ENCODE measurements at places on chromosomes 4 and X.

DNA sequence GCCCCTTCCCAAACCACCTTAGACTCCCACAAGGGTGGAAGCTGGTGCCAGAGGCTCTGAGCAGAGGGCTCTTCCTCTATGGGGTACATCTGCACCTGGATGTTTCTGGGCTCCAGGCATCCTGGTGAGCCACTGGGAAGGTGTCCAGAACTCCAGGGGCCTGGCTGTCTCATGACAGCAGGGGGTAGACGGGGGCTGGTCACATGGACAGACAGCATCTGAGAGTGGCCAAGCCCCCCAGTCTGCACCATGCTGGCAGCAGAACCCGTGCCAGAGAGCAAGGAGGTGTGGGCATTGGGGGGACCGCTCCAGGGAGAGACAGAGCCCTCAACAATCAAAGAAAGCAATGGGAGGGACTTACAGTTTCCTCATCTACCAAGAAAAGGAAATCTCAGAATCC is 39.5 kb downstream of the ZFYVE28 start:
- no peak for DNase-seq

DNA sequence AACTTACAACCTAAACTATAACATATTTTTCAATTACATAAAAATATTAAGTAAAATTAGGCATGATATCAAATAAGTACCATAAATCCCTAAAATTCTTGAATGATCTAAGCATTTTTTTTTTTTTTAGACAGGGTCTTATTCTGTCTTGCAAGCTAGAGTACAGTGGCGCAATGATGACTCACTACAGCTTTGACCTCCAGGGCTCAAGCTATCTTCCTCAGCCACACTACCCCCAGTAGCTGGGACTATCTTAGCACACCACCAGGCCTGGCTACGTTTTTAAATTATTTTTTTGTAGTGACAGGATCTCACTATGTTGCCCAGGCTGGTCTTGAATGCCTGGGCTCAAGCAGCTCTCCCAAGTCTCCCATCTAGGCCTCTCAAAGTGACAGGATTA is 1042.3 kb downstream of the FSTL5 start:
- no peak for DNase-seq

GRCh38 chrX:18956303-18957032 is 27.4 kb downstream of the PHKA2 start:
- DNase-seq = no peak

DNA sequence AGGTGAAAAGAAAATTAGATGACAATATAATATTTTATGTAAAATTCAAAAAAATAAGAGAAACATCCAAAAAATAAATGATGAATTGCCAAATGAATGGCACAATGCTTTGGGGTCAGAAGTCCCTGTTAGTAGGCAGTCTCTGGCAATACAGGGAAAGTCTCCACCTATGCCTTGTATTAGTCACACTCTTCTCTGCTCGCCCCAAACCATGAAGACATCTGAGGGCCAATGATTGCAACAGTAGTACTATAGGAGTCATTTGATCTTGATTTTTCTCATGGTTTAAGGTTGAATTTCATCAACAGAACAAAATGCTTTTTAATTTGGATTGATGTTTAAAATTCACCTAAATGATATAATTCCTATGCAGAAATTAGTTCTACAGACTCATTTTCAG is 3.9 kb upstream of the PRSS12 start:
- no peak for DNase-seq

- DNase-seq = peak; percentile 74
Observed at GRCh38 chr4:101102114-101102742, 245.1 kb downstream of the PPP3CA start.

DNA sequence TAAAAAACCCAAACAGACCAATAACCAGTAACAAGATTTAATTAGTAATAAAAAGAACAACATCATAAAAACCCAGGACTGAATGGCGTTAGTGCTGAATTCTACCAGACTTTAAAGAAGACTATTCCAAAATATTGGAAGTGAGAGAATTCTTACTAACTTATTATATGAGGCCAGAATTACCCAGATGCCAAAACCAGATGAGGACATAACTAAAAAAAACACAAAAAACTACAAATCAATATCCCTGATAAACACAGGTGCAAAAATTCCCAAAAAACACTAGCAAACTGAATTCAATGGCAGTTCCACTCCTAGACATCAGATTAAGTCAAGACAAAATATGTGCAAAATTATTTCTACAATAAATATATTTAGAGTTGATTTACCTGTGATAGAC is 400.1 kb upstream of the PABPC4L start:
- no peak for DNase-seq

GRCh38 chr4:1870328-1870577 is 940 bp upstream of the NSD2 start:
- peak; percentile 91 for DNase-seq

- DNase-seq = no peak
Observed at GRCh38 chrX:126456136-126456535, 96.5 kb downstream of the DCAF12L1 start.

DNA sequence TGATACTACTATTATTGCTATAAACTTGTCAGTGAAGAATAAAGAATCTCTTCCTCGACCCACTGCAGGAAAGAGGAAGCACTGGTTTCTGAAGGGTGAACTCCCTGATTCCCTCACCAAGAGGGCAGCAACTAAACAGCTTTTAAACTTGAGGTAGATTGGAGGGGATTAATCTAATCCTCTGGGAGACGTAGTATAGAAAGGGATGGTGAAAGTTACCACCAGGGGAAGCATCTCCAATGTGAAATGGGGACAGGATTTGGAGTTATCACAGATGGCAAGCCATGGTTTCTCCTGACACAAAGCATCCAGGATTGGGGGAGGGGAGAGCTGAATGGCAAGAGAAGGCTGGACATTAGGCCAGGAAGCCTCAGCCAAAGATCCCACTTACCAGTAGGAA is 62.7 kb upstream of the PTPN13 start:
- DNase-seq = no peak

DNA sequence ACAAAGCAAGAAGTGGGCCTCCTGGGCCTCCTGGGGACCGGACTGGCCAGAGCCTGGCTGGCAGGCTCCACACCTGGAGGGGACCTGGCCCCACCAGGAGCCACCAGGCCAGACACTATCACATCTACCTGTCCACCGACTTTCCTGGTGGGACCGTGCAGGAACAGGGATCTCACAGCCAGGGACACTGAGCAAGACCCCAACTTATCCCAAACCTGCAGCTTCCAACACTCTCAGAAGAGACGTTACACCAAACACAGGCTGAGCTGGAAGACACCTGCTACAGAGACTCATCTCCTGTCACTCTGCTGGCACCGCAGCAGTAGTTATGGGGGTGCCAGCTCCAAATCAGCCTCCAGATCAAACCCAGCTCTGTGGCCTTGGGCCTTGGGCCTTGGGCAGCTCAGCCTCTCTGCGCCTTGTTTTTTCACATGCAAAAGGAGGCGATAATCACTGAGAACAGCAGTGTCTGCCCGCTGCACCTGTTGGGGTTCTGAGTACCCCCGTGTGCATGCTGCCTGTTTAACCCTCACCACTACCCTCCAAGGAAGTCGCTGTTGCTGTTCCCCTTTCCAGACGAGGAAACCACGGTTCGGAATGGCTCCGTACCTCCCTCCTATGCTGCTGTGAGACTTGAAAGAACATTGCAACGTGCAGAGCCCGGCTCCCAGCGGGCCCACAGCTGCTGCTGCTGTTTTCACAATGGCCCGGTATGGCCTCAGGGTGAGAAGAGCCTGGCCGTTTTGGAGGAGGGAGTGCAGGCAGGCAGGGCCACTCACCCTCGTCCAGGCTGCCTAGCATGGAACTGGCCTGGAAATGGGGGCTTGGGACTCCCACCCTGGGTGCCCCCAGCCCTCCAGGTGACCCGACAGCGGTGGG is 69.6 kb downstream of the ADRA2C start:
- DNase-seq = no peak

GRCh38 chr4:114636192-114636935 is 37.8 kb downstream of the UGT8 start:
- DNase-seq = no peak
